T follicular helper cell (primary cell): ENCODE measurements at places on chromosomes 16 and 17.

GRCh38 chr17:7226721-7227710, 7.3 kb downstream of the ACADVL start:
- no peak for DNase-seq

DNA sequence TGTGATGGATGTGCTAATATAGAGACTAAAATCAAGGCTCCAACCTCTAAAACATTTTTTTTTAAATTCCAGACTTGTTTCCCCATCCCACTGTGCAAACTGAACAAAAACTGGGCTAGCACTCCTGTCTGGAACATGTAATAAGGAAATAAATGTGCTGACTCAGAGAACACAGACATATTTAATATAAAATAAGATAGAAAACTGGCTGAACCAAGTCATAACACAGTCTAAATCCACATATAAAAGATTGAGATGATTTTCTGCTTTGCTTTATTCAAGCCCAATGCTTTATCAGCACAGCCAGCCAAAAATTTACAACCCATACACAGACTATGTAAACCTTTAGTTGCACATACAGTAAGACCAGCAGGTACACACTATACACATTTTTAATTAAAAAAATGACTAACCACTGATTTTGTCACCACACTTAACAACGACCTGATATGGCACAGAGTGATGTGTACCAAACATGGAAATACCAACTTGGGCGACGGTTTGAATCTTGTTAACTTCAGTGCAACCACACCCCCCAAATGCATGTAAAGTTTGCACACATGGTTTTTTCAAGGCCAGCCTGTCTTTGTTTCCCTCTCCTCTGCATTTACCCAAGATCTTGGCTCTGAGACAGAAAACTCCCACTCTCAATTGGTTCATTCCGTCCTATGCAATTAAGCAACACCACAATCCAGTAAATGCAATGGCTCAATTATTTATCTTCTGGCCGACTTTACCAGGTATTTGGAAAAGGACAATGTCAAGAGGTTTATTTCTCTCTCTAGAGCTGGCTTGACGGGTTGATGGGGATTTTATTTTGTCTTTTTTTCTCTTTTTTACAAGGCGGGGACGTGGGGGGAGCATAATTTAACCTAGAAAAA, 1.2 kb downstream of the STAT3 start:
- peak; percentile 9 for DNase-seq

- no peak for DNase-seq
These were observed 7.1 kb upstream of the LGALS3BP start for GRCh38 chr17:78986649-78987328.

DNA sequence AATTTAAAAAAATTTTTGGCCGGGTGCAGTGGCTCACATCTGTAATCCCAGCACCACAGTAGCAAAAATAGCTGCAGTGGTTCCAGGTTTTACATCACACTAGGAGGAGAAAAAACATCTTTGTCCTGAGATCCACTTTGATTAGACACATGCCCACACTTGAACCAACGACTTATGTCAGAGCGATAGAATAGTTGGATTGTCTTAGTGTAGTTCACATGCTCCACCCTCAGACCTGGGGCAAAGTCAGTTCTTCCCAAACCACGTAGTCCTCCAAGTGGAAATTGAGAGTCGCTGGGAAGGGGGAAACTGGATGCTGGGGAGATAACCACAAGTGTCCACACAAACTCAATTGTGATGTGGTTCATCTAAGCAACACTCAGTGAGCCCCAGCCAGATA, 11.4 kb upstream of the ITGAM start:
- no peak for DNase-seq

DNA sequence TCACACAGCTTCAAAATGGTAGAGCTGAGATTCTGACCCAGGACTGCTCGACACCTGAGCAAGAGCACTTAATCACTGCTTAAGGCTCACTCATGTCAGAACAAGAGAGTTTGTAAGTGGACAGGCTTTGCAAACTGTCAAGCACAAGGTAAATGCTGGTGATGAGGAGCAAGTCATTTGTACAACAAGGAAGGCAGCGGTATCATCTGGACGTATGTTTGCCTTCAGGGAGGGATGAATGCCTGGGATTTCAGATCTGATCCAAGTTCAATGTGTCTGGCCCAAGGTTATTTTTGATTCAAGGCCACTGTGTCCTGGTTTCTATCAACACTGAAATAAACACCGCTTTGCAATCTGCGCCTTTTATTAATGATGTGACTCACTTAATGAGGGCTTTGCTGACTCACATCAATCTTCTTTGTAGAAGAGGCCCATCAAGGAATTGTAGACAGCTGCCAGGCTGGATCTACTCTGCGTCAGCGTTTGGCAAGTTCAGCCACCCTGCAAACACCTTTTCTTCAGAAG, 174.4 kb upstream of the HS3ST3A1 start:
- DNase-seq = no peak

DNA sequence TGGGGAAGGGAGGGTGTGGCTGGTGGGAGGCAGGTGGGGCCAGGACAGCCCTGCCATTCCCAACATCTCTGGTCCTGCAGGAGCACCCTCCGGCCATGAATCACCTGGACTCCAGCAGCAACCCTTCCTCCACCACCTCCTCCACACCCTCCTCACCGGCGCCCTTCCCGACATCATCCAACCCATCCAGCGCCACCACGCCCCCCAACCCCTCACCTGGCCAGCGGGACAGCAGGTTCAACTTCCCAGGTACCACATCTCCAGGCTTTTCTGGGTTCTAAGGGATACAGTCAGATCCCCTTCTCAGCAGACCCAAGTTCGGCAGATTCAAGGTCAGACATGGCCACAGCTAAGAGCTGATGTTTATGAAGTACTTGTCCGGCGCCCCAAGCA, 33.8 kb upstream of the LGALS9 start:
- DNase-seq = no peak

- DNase-seq = no peak
These were observed 140.0 kb downstream of the CHD9NB start for GRCh38 chr16:52912565-52913173.
